ENCODE measurements at places on chromosomes 13 and 19.

DNA sequence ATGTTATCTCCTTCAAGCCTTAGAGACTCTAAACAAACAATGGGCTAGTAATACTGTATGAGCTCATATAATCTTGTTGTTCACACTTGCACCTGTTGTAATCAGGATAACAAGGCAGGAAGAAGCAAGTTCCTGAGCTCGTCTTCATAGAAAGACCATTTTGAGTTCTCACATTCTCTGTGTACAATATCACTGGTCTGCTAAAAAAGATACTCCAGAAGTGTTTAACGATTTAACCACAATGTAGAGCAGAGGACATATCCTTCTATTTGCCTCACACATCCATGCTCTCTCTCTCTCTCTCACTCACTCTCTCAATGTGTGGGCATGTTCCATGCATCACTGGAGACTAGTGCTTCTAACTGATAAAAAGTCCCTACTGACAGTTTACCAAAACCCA lies 122.9 kb downstream of the MIPEP start:
- no peak for DNase-seq

GRCh38 chr13:99133230-99133629 lies 67.4 kb upstream of the UBAC2 start:
- DNase-seq: no peak

DNA sequence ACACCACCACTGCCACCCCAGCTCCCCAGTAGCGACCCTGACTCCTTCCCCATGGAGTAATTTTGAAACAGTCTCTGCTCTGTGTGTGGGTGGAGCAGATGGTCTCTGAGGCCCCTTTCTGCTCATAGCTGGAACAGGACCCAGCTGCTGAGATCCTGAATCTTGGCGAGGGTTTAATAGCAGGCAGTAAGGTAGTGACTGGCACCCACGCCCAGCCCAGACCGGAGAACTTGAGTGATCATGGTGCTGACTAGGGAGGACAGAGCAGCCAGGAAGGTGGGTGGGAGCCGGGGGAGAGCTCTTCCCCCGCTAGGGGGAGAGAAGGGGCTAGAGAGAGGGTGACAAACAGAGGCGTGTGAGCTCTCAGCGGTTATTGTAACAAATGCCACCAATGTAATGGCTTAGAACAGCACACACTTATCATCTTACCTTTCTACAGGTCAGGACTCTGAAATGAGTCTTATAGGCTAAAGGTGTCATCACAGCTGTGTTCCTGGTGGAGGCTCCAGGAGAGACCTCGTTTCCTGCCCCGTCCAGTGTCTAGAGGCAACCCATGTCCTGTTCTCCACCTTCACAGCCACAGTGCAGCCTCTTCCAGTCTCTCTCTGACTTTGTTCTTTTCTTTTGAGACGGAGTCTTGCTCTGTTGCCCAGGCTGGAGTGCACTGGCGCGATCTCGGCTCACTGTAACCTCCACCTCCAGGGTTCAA lies 7.2 kb upstream of the ACER1 start:
- no peak for DNase-seq

GRCh38 chr19:17948931-17949930 lies 16.4 kb downstream of the CCDC124 start:
- no peak for DNase-seq

DNA sequence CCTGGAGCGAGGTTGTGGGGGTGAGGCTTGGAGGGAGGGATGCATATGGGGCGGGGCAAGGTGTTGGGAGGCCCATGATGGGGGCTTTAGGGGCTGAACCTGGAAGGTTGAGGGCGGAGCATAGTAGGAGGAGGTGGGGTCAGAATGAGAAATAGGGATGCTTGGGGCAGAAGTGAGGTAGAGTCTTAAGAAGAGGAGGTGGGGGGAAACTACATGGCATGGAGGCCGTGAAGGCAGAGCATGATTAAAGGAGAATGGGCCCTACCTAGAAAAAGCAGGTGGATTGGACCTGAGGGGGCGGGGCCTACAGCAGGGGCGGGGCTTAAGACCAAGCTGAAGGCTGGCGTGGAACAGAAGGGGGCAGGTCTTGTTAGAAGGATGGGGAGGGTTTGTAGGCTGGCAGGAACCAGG lies 799 bp downstream of the NR1H2 start:
- DNase-seq: no peak

DNA sequence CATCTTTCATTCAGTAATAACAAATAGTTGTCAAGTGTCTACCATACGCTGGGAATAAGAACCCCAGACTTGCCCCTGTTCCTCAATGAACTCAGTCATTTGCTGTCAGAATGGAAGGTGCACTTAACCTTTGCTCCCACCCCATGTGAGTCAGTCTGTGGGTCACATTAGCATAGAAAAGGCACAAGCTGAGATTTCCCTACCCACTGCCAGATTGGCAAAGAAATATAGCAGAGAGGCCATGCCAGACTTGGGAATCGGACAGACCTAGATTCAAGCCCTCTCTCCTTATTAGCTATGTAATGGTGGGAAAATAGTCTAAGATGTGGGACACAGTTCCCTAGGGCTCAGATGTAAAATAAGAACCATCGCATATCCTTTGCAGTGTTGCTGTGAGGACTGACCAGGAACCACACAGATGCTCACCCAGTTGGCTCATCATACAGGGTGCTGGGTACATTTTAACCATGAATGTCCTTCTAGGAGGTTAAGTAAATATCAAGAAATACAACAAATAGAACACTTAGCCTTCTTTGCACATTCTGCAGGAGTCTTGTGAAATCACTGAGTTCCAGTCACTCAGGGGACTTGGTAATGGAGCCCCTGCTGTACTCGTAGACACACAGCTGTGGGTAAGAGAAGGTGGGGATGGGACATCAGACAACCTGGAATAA lies 218.2 kb downstream of the FGF14 start:
- no peak for DNase-seq

DNA sequence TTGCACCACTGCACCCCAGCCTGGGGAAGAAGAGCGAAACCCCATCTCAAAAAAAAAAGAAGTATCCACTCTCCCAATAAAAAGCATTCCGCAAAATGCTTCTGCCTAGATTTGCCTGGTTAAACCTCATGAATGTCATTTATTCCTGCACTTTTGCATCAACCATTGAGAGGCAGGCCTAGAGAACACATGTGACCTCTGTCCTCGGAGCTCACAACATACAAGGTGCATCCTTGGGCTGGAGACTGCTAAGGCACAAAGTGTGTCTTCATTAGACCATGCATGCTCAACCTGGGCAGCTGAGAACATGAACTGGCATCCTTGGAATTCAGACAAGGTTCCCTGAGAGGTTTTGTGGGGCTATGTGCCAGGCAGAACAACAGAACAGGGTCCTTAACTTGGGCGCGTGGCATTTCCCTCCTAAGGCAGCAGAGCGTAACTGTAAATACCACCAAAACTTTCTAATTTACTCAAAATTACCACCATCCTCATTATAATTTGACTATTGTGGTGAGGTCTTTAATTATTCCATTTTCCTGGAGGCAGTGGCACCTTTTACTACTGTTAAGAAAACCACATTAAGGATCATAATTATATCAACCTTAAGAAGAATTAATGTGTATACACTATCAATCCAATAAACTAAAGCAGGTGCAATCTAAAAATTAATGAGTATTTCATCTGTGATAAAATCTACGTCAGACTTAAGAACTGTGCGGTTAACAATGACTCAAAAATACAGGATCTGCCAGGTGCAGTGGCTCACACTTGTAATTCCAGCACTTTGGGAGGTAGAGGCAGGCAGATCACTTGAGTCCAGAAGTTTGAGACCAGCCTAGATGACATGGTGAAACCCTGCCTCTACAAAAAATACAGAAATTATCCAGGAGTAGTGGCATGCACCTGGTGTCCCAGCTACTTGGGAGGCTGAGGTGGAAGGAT lies 13.8 kb downstream of the RCBTB1 start:
- no peak for DNase-seq

- DNase-seq: no peak
Observed at GRCh38 chr19:47779524-47780214, 1.2 kb downstream of the SELENOW start.

- DNase-seq: no peak
Observed at GRCh38 chr19:3835055-3835435, 33.8 kb downstream of the ZFR2 start.
